Left colon (tissue), 2 donors: ENCODE measurements at places on chromosomes 4 and X. TPM values are rescaled to one million over a fixed set of nuclear protein-coding genes. Genes with fewer than 3 reads are reported as not detected.
A peak's percentile ranks its signal among the peaks of the same experiment; 100 is the strongest.

GRCh38 chr4:140188975-140189374, 35.0 kb upstream of the MAML3 start:
- DNase-seq = no peak

GRCh38 chr4:123250843-123251242, 145.8 kb upstream of the SPRY1 start:
- no peak for DNase-seq

GRCh38 chr4:87932718-87933141, 42.8 kb upstream of the SPP1 start:
- no peak for DNase-seq

The GAGE13 gene
- not detected for total RNA-seq

DNA sequence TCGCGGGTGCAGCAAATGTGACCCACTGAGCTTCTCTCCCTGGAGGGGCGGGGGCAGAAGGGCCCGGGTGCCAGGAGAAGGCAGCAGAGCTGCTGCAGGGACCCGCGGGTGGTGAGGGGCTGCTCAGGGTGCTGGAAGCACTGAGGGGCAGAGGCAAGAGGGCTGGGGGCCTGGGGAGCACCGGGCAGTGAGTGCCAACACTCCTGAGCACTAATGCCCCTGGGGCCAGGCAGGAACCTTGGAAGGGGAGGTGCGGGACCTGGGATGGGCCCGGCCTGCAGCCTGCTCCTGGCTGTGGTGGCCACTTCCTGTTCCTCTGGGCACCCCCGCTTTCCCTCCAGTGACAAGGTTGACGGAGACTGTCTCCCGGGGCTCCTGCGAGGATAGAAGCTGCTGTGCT, 66.5 kb upstream of the ADRA2C start:
- no peak for DNase-seq

The MAGEA4 gene
- total RNA-seq = not detected

- no peak for DNase-seq
These were observed 93.7 kb upstream of the TRPC3 start for GRCh38 chr4:122045533-122045932.

The NLGN4X gene
- 1.8 TPM for total RNA-seq

GRCh38 chrX:154605566-154605965, 13.5 kb downstream of the CTAG1B start:
- DNase-seq = no peak

- DNase-seq = no peak
These were observed 84.9 kb upstream of the SPANXB1 start for GRCh38 chrX:140917354-140918115.

- no peak for DNase-seq
These were observed 60.1 kb downstream of the LDB2 start for GRCh38 chr4:16838226-16838875.

DNA sequence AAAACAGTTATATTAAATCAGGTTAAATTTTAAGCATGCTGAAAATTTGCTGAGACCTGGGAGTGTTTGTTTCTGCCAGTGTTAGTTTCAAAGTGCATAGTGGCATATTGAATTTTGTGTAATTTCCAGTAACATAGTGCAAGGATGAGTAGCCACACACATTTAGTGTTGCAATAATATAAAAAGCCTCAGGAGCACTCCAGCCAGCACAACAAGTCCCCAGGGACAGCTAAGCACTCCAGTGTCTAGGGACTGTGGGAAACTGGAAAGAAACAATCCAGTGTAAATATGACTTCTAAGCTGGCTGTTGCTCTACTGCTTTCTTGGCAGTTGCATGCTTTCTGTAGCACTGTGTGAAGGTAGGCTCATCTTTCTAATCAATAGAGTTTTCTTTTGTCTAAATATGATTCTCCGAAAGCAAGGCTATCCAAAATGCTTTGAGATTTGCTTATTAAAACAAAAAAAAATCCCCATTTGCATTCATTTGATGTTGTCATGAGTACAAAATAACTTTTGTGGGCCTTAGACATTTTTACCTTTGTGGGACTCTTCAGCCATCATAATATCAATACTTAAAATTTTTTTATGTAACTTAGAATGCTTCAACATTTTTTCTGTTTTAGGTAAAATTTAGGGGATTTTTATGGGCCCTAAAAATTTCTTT, 24.2 kb upstream of the CXCL2 start:
- no peak for DNase-seq

GRCh38 chrX:41441934-41442823, 5.0 kb upstream of the NYX start:
- peak; percentile 84 for DNase-seq

DNA sequence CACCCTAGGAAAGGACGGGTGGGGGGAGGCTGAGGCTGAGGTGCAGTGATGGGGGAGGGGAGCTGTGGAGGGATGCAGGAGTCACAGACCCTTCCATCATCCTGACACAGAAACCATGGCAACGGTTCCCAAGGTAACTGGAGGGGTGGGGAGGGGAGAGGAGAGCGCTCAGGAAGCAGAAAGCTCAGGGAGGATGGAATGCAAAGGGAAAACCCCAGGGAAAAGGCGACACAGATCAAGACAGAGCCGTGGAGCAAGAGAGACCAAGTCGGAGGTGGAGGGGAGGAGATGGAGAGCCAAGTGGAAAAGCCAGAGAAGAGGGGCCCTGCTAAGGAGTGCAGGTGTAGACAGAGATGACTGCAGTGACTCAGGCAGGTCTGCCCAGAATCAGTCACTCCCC, 14.5 kb downstream of the L1CAM start:
- no peak for DNase-seq

GRCh38 chr4:140757232-140757630, 1.0 kb upstream of the TBC1D9 start:
- DNase-seq = no peak
